Activated CD8-positive, alpha-beta memory T cell treated with anti-CD3 and anti-CD28 coated beads for 1 hour (primary cell): ENCODE measurements at places on chromosomes 3 and 15.

- DNase-seq = peak; percentile 7
Measured at GRCh38 chr3:43181202-43181821, 75.4 kb upstream of the POMGNT2 start.

- DNase-seq = no peak
Measured at GRCh38 chr15:69863446-69863845, 234.3 kb downstream of the TLE3 start.

DNA sequence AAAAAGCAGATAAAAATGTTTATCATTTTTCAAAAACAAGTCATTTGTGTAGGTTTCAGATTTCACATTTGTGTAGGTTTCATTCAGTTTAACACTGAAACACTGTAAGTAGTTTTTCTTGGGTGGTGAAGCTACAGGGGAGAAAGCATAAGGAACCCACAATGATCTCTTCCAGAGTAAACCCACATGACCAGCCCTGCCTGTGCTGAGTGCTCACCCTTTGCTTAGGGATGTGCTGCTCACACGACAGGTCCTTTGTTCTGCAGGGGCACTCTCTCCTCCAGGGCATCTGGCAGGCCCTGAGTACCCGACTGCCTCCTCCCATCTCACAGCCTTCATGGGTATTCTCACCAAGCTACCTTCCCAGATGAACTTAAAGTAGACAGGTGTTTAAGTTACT, 28.9 kb downstream of the ZXDC start:
- DNase-seq = no peak

DNA sequence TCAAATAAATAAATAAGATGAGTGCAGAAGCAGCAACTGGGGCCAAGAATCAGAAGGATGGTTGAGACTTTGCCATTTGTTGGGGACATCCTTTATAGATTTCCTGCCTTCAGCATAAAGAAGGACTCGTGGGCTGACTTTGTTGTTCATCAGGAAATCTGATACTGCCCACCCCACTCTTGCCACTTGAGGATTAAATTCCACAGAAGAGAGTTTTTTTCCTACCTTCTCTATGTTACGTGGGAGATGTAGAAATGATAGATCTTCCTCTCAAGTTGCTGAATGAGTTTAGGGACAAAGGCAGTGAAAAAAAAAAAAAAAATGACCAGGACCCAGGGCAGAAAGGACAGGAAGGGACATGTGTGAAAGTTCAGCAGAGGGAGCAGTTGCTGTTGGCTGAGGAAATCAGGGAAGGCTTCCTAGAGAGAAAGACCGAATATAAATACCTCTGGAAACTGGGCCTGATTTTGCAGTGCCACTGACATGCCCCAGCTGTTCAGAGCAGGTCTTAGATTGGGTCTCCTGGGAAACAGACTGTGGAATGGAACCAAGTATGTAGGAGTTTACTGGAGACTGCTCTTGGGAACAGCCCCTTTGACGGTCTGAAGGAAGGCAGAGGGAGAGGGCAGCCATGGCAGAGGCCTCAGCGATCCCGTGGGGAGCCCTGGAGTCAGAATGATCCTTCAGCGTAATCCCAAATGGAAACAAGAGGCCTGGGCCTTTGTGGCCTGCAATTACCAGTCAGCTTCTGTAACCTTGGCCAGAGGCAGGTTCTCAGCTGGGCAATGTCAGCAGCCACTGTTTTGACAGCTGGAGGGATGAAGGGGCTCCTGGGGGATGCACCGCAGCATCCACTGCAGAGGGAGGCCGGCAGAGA, 50.9 kb downstream of the C3orf20 start:
- no peak for DNase-seq

- DNase-seq = no peak
Measured at GRCh38 chr3:189683546-189684255, 52.5 kb downstream of the TP63 start.

- DNase-seq = peak; percentile 87
Measured at GRCh38 chr3:87227104-87227834, at the start of gene CHMP2B. Gene CHMP2B, plus strand, starts transcription at chr3:87227309. Its CDS starts 214 bp downstream, at chr3:87227523.

GRCh38 chr3:23153436-23153835, 49.7 kb upstream of the UBE2E2 start:
- DNase-seq = no peak

DNA sequence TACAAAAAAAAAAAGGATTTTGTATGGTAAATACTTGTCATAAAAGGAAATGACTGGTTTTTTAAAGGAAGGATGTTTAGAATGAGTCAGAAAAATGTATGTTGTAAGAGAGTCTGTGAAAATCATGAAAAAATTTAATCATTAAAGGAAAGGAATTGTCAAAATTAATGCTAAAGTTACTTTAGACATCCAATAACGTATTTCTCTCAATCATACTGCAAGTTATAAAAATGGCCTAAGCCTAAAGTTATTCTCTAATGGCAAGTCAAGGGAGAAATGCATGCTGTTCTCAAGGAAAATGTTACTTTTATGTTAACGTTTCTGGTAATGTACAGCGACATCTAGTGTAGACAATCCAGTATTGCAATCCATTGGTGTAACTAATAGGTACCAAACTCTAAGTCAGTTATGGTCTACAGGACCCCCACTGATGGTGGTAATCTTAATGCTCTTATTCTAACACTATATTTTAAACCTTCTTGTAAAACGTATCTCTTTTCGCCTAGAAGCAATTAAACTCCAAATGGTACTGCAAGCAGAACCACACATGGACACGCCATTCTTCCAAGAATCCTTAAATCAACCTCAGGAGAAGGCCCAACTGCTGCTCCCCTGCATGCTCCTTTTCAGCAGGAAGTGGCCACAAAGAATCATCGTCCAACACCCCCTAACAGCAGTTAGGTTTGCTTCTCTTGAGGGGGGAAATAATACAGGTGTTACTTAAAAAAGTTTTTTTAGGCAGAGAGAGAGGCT, 35.2 kb downstream of the NCEH1 start:
- DNase-seq = no peak

GRCh38 chr15:26098801-26099200, 235.7 kb upstream of the ATP10A start:
- DNase-seq = no peak

- DNase-seq = no peak
Measured at GRCh38 chr15:20272422-20273184, 269.0 kb downstream of the GOLGA6L6 start.

DNA sequence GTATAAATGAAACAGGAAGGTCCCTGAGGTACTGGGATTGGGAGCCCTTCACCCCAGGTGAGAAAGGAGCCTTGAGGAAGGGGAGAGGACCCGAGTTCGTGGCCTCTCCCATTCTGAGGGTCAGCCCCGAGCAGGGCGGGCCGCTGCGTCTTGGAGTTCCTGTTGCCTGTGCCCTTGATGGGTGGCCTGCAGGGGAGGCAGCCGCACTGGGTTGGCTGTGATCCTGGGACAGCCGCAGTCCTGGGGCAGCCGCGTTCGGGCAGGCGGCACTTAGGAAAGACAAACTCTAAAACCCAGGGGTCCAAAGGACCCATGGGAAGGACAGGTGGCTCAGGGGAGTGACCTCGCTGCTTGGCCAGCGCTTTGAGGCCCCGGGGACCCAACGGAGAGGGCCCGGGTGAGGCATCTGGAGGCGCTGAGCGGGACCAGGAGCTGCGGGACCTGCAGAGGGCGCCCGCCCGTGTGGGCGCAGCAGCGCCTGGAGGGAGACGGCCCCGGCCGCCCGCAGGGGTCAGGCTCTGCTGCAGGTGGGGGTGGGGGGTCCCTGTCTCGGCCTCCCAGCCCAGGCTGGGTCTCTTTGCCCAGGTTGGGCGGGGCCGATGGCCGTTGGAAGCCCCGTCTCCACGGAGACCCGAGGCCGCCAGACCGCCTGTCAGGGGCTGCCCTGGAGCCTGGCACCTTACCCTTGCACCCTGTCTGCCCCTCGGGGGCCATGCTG, 65.1 kb downstream of the HMCES start:
- DNase-seq = no peak

DNA sequence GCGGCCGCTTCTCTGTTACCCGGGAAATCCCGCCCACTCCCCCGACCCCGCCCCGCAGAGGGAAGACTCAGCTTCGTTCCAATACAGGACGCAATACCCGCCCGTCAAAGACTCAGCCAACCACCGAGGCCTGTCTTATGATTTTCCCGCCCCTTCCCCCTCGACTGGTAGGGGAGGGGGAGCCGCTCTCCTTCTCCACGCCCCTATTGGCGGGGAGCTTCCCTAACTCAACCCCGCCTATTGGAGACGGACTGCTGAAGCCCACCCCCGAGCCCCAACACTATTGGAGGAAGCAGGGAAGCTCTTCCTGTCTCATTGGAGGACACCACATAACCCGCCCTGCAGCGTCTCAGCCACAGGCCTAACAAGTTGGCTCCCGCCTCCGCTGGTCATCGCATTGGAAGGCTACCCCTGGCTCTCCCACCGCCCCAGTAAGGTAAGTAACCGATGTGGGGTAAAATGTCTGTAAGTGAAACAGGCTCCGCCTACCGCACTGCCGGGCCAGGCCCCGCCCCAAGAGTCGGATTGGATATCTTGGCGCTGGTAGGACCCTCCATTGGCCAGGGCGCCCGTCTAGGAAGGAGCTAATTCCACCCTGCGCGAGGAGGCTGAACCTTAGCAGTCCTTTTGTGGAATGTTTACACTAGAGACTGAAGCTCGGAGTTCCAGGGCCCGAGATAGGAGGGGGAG, at the start of gene SIN3A:
Gene SIN3A, minus strand, starts transcription at position 17 of the 690 bp plus-strand sequence. CDS start 21,315 bp downstream, outside the sequence.
- peak; percentile 95 for DNase-seq

GRCh38 chr3:22141769-22142168, 390.8 kb upstream of the ZNF385D start:
- no peak for DNase-seq

GRCh38 chr3:72418244-72418643, 430.0 kb downstream of the SHQ1 start:
- DNase-seq = no peak

GRCh38 chr3:108103886-108104797, 13.3 kb upstream of the CD47 start:
- DNase-seq = no peak

DNA sequence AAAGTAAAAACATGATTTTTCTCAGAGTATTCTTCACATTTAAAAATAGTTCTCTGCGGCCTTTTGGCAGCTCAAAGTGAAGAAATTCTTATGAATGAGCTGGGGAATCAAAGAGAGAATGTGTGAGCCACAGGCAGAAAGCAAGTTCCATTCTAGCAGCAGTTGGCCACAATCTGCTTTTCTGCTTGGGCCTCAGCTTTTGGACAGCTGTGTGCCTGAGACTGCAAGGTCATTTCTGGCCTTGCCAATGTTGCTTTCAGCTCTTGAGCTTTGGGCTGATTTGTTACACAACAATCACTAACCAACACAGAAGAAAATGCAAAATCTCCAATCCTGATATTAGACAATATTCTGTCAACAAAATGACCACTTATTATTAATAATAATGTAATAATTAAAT, 14.4 kb upstream of the TM4SF4 start:
- no peak for DNase-seq

DNA sequence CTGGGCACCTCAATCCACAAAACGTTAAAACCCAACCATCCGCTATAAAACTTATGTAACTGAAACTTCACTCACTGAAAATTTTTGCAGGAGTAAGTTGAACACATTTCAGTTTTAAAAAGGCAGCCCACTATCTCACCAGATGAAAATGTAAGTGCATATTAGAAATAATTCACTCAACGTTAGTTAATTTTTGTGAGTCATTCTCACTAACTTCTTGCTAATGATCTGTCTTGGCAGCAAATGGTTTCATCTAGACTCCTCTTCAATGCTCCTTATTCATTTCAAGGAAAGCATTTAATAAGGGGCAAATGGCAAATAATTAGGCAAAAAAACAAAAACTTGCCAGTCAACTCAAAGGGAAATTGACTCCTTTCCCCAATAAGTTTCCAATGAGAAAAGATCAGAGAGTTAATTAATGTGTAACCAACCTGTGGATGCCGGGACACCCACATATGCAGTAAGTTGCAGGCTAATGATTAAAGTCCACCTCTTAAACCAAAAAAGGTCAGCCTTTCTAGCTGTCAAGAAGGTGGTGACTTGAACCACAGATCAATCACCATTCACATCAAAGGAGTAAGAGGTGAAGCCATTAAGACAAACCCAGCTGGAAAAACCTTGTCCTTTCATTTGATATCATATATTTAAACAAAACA, 22.9 kb upstream of the PRICKLE2 start:
- no peak for DNase-seq

DNA sequence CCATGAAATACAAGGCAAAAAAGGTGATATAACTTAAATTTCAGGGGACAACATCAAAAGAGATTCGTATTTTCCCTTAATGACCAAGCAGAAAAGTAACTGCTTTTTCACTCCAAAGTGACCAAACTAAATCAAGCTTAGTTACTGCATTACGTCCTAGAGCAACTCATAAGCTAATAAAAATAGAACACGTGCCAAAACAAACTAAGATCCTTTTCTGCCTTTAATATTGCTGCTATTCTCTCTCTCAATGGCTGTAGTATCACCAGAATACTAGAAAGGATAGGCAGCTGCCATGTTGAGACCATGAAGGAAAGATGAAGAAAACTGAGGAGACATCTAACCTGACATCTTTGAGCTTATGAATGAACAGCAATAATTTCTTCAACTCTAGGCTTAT, 43.3 kb downstream of the UBXN7 start:
- no peak for DNase-seq

DNA sequence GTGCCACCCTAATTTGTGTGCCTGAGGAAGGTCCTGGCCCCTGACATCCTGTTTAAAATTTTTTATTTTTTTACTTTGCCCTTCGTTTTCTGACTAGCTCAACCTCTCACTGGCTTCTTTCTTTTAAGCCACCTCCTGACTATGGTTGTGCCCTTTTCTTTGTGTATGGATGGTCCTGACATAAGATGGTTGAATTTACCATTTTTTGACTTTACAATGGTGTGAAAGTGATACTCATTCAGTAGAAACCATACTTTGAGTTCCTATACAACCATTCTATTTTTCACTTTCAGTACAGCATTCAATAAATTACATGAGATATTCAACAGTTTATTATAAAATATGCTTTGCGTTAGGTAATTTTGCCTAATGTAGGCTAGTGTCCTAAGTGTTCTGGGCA, 74.3 kb upstream of the PTX3 start:
- no peak for DNase-seq
